NB4 (cell line): ENCODE measurements at places on chromosomes 4 and X.

DNA sequence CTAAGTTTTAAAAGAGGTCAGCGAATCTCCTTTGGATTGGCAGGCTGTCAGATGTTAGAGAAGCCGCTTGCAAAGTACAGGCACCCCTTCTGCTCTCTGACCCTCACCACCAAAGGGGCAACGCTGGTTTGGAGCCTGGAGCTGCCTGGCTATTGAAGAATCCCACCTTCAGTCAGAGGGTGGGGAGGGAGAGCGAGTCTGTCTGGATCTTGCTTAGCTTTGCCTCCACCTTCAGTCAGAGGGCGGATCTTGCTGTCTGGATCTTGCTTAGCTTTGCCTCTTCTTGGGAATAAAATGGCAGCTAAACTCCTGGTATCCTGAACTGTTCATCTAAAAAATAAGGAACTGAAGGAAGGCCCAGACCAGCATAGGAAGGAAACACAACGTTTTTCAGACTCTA lies 7.3 kb downstream of the CCDC110 start:
- DNase-seq, result no peak

DNA sequence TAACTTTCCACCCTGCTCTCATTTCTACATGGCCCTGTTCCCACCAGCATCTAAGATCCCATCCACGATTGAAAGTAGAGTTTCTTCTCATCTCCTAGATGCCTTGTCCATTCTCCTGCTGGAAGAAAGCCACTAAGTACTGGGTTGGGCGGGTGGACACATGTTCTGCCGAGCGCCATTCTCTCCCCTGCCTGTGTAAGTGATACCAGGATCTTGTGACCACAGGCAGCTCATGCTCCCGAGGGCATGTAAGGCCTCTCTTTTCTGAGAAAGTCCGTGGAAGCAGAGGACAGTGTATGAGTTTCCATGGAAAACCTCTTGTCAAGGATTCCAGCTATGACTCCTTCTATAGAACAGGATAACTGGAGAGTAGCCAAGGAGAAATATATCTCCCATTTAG lies 3.3 kb upstream of the SLC25A4 start:
- no peak for DNase-seq

GRCh38 chr4:100816436-100817045 lies 298.7 kb upstream of the EMCN start:
- DNase-seq, result no peak

GRCh38 chrX:55638933-55639332 lies 15.7 kb downstream of the FOXR2 start:
- no peak for DNase-seq

GRCh38 chrX:53718073-53718472 lies 31.6 kb upstream of the HUWE1 start:
- no peak for DNase-seq

- no peak for DNase-seq
These were observed 78.6 kb upstream of the ADRA2C start for GRCh38 chr4:3687538-3687937.

DNA sequence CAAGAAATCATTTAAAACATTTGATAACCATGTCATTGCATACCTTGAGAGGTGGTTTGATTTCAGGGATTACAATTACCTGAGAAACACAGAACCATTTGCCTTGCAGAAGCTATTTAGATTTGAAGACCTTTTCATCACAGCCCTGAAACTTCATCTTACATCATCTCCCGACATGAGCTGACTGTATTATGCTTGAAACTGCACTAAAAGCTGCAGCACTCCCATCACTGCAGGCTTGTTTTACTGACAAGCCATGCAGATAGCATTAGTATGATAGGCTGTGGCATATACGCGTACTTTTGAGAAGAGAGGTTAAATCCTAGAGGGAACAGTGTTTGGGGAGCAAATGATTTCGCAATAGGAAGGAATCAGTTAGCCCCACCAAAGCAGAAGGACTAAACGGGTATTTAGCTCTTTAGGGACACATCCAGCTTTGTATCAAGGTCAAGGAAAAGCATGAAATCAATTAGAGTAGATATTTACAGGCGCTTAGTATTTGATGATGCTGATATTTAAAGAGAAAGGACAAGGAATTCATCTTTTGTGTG lies 133.2 kb upstream of the DIAPH2 start:
- no peak for DNase-seq
